ENCODE measurements at places on chromosomes 16 and 17.

GRCh38 chr16:55370762-55371482 lies 46.9 kb downstream of the IRX6 start:
- no peak for DNase-seq

- no peak for DNase-seq
Observed at GRCh38 chr16:85503679-85504231, 109.4 kb upstream of the GSE1 start.

GRCh38 chr16:89047331-89048089 lies 46.1 kb upstream of the ACSF3 start:
- DNase-seq, result no peak

- no peak for DNase-seq
Observed at GRCh38 chr16:69397821-69398521, 12.2 kb upstream of the TERF2 start.

- peak; percentile 18 for DNase-seq
Observed at GRCh38 chr17:60398227-60398959, 6.5 kb upstream of the USP32 start.

DNA sequence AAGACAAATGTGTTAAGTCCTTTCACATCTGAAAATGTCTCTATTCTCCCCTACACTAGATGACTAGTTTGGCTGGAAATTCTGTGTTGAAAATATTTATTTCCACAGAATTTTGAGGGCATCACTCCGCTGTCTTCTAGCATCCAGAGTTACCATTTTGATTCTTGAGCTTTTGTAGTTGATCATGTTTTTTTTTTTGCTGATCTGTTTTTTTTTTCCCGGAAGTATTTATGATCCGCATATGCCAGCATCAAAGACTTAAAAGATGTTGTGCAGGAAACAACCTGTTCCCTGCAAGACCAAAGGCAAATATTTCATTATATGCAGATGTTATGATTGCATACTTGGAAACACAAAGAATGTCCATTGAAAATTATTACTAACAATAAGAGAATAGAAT lies 16.7 kb downstream of the OR1D5 start:
- DNase-seq, result no peak

DNA sequence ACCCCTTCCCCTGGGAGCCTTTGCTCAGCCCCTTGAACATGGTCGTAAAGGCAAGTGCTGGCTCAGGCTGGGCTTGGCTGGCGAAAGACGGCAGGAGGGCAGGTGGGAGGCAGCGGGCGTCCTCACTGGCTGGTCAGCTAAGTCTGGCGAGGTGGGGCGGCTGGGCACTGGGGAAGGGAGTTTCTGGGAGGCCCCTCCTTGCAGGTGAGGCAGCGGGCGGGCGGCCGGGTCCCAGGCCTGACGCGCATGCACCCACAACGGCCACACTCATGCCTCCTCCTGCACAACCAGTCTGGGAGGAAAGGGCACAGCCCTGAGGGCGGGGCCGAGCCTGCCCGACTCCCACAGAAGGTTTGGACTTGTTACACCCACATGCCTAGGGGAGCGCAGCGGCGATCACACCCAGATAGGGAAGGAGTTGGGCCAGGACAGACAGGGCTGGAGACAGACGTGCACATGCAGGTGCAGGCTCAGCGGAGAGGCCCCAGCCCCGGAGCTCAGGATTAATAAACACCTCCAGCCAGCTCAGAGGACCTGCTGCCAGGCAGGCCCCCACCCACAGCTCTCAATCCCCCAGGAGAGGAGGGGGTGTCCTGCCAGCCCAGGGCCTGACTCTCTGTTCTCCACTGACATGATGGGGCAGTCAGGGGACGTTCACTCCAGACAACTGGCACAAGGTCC lies at the start of gene EVPL:
Gene EVPL (minus strand): TSS at position 148 of the 681 bp plus-strand sequence. CDS start 108 bp downstream, at position 40.
- DNase-seq, result no peak

DNA sequence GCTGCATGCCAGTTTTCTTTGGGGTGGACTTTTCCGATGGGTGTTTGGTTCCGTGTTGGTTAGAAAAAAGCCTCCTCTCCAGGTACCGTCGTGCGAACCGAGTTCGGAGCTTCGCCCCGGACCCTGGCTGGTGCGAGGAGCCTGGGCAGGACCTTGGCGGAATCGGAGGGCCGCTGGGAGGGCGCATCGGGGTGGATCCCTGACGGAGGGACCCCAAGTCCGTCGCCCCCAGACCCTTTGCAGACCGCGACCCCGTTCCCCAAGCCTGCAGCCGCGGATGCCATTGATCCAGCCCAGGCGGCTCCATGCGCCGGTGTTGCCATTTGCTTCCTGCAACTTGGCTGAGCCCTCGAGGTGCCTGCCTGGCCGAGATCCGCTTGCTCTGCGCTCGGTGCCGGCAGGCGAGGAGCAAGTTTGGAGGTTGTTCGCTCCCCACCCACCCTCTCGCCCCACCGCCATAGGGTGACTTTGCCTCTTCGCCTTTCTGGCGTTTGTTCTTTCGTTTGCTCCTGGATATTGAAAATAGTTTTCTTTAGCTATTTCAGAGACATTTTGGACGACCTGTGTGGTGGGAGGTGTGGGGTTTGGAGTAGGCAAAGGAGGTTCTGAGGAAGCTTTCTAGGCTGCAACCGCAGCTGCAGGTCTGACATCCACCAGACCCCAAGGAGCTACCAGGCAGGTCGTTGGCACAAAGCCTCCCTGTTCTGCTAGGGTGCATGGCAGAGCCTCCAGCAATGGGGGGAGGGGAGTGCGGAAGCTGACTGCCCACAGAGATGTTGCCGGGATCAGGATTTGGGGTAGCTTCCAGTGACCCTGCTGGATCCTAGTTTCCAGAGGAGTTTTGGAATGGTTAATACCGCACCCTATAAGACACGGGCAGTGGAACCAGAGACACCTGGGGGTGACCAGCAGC lies 58.2 kb downstream of the RAP1GAP2 start:
- DNase-seq, result no peak

- no peak for DNase-seq
Observed at GRCh38 chr17:61400717-61401388, 1.2 kb downstream of the TBX2 start.

- no peak for DNase-seq
Observed at GRCh38 chr16:58884141-58884540, 150.0 kb upstream of the GOT2 start.

- no peak for DNase-seq
Observed at GRCh38 chr17:36939802-36940312, 2.6 kb downstream of the LHX1 start.

DNA sequence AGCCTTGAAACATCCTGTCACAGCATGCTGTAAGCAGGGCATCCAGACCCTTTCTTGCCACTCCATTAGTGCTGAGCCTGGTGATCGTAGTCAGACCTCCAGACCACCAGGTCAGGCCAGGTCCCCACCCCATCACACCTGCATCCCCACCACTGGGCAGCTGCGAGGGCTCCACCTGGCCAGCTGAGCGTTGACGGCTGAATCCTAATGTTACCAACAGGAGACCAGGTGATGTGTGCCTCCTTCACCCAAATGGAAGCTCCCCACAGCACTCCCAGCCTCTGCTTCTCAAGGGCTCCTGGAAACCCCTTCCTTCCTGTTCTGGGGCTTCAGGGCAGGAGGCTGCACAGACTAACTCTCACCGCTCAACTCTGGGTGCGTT lies 189.4 kb downstream of the C16orf95 start:
- no peak for DNase-seq

- DNase-seq, result peak; percentile 0
Observed at GRCh38 chr17:68794636-68795434, 160.4 kb downstream of the ABCA8 start.

DNA sequence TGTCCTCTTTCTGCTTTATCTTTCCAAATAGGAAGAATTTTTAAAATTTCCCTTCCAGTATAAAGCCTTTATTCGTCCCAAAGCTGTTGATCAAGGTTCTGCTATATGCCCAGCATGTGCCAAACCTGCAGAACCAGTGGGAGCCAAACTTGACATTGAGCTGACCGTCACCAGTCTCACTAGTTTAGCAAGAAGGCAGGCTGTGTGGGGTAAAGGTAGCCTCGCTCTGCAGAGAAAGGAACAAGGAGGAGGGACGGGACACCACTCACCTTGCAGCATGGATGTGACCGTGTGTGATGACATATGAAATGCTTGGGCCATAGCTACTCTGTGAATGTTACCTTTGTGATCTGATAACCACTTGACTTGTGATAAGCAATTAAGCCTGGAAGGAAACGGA lies 392.2 kb downstream of the CPPED1 start:
- no peak for DNase-seq

GRCh38 chr17:73949903-73950592 lies 253.4 kb upstream of the RPL38 start:
- no peak for DNase-seq

DNA sequence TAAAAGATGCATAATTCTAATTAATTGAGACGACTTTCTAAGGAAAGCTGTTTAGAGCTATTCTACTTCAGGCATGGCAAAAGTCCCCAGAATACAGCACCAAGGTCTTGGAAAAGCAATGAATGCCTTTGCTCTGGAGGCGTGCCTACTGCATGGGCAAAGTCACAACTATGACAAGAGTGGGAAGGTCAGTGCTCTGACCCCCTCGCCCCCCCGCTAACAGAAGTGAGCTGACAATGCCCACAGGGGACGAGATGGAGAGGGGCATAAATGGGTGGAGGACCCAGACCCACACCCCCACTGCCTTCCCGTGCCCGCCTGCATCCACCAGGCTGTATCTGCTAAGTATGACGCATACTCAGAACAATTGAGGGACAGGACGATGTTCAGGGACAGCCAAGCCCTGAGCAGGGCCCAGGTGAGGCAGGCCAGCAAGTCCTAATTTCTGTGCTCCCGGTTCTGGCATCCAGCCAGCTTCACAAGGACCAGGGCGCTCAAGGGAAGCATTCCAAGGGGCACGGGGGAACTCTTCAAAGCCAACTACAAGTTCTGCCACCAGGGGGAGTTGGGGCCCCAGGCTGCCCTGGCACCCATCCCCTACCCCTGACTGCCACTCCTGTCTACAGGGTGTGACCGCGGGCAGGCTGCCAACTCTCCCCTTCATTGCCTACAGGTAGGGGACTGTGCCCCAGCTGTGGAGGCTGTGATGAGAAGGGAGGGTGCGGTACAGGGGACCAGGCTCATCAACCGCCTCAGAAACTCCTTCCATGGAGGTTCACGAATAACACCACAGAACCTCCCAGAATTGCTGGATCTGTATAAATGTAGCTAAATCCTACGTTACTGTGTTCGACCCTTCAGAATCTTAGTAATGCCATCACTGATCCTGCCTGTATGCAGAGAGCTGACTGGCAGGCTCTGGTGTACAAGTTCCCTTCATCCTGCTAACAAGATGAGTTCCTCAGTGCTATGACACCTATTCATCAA lies 20.8 kb downstream of the NPRL3 start:
- peak; percentile 73 for DNase-seq

DNA sequence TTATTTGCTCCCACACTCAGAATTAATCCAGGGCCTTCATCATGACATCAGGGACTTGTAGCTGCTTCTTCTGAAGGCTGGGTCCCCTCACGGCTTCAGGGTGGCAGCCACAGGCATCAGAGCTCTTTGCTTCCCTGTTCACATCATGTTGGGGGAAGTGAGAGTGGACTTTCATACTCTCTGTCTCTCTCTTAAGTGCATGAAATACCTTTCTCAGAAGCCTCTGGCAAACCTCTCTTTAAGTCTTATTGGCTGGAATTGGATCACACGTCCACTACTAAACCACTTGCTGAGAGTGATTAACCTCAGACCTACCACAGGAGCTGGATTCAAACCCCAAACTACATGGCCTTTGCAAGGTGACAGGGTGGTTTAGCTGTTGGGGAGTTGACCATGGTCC lies 17.7 kb upstream of the SALL1 start:
- DNase-seq, result no peak

DNA sequence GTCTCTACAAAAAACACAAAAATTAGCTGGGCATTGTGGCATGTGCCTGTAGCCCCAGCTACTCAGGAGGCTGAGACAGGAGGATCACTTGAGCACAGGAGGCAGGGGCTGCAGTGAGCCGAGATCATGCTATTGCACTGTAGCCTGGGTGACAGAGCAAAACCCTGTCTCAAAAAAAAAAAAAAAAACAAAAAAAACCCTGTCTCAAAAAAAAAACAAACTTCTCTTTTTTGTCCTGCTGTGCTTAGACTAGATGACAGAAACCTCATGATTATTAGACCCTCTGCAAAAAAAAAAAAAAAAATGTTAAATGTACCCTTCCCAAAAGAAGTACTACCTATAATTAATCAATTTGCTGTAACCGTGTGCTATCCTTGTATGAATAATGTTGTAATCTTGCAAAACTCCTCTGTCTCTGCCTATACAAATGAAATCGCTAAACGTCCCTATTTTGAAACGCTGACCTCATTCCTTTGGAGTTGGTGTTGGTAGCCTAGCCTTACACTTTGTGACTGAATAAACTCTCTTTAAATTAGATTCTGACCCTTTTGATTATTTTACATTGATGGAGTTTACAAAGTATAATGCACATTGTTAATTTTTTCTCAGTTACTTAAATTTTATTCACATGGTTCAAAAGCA lies 13.6 kb upstream of the DHRS7B start:
- no peak for DNase-seq

GRCh38 chr17:57724026-57724728 lies 20.9 kb downstream of the CCDC182 start:
- DNase-seq, result no peak

DNA sequence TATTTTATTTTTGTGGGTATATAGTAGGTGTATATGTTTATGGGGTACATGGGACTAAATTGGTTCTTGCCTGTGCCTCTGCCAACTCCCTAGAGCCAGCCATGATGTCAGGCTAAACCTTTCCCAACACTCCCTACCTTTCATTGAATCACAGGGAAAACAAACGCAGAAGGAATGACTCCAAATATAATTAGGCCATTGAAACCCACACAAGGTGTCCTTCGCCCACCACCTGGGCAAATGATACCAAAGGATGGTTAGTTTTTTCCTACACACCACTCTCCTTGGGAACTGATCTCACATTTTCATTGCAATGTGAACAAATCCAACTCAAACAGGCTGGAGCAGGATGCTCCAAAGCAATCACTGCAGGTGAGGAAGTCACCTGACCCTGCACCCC lies 27.5 kb downstream of the WSB1 start:
- no peak for DNase-seq

GRCh38 chr16:70725024-70725911 lies 39.4 kb upstream of the MTSS2 start:
- no peak for DNase-seq

DNA sequence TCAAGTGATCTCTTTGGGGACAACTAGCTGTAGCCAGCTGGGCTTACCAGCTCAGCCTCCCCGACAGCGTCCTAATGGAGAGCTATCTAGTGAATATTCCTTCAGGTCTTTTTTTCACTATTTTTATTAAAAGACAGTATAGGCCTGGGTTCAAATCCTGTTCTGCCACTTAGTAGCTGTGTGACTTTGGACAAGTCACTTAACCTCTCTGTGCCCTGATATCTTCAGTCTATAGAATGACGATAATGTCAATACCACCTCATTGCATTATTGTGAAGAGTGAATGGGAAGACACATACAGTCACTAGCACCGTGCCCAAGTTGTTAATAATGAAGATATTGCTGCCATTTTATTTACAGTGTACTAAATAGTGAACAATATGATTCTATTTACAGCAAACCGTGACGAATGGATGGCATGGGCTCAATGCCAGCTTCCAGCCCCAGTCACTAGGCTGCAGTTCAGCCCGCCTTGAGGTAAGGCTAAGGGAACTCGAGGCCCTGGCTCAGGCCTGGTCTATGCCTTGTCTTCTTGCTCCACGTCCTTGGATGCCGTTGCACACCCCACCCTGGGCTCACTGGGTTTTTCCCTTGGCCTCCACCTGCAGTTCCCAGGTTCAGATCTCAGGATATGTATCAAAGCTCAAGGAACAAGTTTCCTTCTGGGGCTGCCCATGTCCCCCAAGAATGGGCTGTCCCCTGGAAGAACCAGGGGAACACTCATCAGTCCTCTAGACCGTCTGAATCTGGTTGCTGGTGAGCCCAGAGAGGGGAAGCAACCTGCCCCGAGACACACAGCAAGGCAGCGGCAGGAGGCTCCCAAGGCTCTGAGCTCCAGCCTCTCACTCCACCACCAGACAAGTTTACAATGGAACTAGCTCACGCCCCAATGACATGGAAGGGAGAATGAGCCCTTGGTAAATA lies 95.4 kb upstream of the TNRC6C start:
- DNase-seq, result no peak
